AG08395 (cell line): ENCODE measurements at places on chromosomes 13 and 19.

GRCh38 chr19:58357481-58358145 is 4.3 kb upstream of the A1BG start:
- no peak for DNase-seq

- no peak for DNase-seq
Observed at GRCh38 chr19:53161123-53161522, 2.3 kb upstream of the ZNF347 start.

DNA sequence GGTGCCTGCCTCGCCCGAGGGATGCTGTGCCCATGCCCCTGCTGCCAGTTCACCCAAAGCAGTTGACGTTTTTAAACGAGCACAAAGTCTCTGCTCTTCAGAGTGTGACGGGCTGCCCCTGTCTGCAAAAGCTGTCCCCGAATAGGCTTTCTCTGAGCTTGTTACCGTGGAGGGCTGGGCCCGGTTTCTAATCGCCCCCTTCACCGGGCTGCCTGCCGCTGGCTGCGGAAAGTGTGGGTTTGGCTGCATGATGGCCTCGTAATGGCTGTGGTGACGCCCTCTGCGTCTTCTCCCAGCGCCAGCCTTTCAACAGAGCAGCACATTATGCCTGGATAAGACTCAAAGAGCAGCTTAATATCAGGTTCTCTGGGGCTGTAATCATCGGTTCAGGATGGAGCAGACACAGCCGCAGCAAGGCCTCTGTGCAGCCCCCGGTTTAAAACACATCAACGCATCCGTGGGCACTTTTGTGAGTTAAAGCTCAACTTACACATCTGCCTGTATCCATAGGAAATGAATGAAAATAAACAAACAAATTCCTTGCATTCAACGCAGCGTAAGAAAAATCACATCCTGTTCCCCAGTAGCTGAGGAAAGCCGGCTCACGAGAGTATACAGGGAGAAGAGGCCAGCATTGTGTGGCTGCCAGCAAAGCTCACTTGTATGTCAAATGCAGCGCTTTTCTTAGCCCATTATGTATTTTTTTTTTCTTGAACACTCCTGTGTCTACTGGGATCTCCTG is 166.4 kb upstream of the SOX1 start:
- DNase-seq: no peak

GRCh38 chr19:40217027-40217810 is 965 bp downstream of the TTC9B start:
- DNase-seq: no peak

DNA sequence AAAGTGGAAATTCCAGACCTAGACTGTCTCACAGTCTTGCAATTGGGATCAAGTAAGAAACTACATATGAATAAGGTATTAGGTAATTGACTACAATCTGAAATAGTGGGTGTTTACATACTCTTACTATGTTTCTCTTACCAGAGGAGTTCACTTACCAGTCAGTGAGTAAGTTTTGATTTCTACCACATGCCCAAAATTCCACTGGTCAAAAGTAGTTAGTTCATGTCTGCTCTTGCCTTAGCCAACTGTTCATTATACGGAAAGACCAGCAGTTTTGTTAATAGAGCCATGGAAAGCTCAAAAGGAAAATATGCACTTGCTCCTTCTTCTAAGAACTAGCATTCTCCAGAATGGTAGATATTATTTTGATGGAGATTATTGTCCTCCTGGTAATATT is 490.8 kb downstream of the RFC3 start:
- peak; percentile 47 for DNase-seq

- no peak for DNase-seq
Observed at GRCh38 chr13:34254366-34254765, 436.4 kb downstream of the RFC3 start.

DNA sequence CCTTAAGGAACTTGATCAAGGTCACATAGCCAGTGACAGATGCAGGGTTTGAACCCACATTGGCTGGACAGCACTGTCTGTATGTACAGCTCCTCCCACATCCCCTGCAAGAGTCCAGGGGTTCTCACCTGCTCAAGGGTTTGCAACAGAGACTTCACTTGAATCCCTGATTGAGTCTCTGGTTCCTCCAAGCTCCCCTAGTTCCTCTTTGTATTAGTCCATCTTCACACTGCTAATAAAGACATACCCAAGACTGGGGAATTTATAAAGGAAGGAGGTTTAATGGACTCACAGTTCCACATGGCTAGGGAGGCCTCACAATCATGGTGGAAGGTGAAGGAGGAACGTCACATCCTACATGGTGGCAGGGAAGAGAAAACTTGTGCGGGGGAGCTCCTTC is 72.8 kb upstream of the CLDN10 start:
- DNase-seq: no peak

DNA sequence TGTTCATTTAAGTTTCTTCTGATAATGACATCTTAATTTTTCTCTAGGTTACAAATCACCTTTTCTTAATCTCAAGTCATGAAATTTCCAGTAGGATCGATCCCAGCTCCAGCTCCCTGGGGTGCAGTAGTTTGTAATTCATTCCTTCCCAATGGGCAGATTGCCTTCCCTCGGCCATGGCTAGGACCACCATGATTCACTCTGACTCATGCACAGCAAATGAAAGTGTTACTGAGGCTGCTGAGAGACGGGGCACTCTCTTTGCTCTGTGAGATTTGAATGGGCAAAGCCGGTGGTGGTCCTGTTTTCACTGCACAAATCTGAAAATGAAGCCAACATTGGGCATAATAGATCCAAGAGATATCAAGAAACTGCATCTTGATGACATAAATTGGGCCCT is 202.8 kb upstream of the IRS2 start:
- peak; percentile 58 for DNase-seq

DNA sequence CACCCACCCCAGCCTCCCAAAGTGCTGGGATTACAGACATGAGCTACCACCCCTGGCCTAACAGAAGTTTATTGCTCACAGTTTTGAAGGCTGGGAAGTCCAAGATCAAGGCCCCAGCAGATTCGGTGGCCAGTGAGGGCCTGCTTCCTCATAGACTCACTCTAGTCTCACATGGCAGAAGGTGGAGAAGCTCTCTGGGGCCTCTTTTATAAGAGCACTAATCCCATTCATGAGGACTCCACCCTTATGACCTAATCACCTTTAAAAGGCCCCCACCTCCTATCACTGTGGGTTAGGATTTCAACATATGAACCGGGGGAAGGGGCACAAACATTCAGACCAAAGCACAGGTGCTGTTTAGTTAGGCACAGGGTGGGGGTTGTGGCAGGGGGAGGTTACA is 6.9 kb upstream of the SWSAP1 start:
- DNase-seq: no peak

DNA sequence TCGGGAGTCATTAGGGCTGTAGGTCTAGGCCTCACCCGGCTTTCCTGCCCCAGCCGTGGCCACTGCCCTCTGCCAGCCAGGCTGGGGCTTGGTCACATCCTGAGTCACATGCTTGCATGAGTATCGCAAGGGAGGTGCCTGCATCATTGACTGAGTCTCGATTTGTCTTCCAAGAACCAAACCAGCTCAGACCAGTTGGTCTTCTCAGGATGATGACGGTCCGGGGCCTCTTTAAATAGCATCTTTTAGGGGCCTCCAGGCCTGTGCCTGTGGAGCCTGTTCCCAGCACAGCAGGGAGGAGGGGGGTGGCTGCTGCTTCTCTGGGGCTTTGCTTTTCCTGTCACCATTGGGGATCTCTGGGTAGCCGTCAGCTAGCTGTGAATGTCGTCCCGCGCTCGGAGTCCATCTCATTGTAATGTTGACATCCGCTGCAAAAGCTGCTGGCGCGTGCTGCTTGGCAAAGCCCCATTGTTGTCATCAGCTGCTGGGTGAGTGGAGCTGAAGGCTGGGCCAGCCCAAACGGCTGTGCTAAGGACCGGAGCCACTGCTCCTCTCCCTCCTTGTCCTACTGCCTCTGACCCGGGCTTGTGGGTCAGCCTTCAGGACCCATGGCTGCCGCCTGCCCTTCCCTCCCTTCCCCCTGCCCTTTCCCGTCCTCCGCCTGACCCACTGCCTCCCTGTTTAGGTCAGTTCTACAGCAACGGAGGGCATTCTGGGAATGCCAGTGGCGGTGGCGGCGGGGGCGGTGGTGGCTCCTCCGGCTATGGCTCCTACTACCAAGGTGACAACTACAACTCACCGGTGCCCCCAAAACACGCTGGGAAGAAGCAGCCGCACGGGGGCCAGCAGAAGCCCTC is 14.3 kb upstream of the QTRT1 start:
- no peak for DNase-seq
